ENCODE measurements at places on chromosomes 7 and 10.

DNA sequence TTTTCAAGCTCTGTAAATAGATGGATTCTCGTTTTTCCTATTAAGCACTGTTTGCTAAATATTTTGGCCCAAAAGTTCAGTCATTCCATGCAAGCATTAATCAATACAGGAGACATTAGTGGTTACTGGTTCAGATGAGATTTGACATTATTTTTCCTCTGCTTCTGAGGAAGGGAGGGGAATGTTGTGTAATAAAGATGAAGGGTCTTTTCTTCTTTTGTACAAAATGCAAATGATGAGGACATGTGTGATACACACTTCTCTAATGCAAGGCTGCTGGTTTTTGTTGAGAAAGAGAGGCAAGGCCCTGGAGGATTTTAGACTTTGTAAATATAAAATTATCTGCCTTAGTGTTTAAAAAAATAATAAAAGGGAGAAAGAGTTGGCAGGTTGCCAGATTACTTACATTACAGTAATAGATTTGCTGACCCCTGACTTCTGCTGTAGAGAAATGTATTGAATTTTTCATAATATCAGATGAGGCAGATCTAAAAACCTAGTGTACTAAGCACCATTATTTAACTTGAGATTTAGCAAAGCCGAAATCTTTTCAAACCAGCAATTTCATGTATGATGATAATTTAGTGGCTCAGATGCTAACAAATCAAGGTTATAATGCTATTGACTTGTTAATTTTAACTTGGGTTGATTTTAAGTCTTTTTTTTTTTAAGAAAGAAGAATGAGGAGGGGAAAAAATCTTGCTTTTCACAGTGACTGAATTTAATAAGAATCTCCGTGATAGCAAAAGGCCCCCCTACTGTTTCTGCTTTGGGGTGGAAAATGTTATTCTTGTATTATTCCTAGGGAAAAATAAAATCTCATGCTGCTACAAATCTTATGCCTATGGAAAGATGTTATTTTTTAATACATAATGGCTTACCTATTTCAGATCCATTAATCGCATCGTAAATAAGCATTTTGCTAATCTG lies 180.1 kb downstream of the ARID5B start:
- DNase-seq: no peak

DNA sequence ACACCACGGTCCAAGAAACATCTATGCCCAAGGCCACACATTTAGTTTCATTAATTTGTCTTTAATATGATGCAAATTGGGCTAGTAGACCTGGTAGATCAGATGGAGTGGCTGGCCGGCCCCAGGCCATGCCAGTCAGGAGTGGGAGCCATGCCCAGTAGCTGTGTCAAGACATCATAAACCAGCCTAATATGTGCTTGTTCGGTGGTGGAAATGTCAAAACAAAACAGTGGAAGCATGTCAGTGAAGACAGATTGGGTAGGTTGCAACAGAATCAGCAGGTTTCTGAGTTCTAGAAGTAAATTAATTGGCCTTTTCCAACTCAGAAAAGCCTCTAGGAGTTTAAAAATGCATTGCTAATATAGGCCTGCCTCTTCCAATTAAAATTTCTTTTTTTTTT lies 124.7 kb downstream of the NRP1 start:
- no peak for DNase-seq

GRCh38 chr7:89401690-89402089 lies 606.2 kb upstream of the TEX47 start:
- no peak for DNase-seq

DNA sequence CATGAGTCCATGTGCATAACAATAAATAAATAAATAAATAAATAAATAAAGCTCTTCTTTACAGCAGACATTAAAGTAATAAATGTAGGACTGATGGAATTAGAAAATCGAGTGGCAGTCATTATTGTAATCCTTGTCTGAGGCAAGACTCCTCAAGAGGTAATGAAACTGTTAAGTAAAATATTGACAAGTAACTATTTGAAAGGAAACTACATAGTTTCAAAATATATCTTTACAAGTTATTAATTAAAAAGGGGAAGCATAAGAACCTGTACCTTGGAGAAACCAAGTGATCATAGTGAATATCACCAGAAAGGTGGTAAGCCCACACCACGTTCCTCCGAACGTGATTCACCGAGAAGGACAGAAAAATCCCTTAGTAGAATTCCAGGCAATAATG lies 285.6 kb upstream of the SORCS1 start:
- DNase-seq: no peak

DNA sequence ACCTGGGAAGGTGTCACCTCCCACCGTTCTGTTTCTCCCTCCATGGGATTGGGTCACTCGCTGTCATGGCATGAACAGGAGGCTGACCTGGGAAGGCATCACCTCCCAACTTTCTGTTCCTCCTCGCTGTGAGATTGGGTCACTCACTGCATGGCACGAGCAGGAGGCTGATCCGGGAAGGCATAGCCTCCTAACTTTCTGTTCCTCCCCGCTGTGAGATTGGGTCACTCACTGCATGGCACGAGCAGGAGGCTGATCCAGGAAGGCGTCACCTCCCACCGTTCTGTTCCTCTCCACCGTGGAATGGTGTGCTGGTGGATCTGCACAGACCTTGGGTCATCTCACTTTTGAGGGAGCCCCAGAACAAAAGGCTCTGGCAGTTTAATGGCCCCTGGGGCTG lies 239.2 kb upstream of the PRKCQ start:
- DNase-seq: no peak

DNA sequence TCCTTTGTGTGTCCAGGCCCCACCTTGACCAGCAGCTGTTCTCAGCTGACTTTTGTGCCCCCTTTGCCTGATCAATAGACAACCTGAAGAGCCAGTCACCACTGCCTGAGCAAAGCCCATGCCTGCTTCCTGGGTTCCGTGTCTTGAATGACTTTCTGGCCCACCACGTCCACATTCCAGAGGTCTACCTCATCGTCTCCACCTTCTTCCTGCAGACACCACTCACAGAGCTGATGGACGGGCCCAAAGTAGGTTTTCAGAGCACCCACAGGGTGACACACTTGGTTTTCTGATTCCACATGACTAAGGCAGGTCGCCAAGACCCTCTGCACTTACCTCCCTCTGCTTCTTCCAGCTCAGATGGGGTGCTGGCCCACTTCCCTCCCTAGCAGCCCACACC lies 126.8 kb downstream of the WDFY4 start:
- DNase-seq: no peak

All from stimulated activated CD4-positive, alpha-beta T cell treated with anti-CD3 and anti-CD28 coated beads, Interleukin-4, amount 100 ng/mL, for 24 hours (primary cell).